ENCODE measurements at places on chromosomes 7 and 10.

DNA sequence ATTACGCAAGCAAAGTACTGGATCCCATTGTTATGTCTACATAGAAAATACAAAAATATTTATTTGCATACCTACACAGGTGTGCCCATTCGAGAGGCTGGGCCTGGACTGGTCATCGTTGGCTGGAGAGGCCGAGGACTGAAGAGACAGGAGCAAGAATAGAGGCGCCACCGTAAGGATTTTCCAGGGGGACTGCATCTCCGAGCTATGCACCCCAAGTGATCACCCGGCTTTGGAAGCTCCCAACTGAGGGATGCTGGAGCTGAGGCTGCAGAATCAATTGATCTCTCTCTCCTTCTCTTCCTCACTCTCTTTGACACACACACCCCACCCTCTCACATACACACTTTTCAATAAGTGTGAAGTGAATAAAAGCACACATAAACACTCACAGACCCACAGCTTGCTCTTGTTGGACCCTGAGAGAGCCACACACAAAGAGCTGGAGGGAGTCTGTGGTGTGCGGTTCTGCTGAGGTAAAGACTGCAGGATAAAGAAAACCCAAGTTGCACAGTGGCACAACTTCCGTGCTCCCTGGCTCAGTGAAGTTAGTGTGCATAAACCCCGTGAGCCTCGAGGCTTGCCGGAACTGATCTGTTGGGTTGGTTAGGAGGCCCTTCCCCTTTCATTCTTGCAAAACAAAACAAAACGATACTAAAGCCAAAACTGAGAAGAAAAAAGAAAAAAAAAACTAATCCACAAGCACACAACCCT lies at the start of gene AOAH:
Gene AOAH (minus strand): TSS at position 544 of the 714 bp plus-strand sequence. CDS start 346 bp downstream, at position 198.
- DNase-seq: no peak

- no peak for DNase-seq
Observed at GRCh38 chr7:7321681-7322080, 139.3 kb downstream of the C1GALT1 start.

DNA sequence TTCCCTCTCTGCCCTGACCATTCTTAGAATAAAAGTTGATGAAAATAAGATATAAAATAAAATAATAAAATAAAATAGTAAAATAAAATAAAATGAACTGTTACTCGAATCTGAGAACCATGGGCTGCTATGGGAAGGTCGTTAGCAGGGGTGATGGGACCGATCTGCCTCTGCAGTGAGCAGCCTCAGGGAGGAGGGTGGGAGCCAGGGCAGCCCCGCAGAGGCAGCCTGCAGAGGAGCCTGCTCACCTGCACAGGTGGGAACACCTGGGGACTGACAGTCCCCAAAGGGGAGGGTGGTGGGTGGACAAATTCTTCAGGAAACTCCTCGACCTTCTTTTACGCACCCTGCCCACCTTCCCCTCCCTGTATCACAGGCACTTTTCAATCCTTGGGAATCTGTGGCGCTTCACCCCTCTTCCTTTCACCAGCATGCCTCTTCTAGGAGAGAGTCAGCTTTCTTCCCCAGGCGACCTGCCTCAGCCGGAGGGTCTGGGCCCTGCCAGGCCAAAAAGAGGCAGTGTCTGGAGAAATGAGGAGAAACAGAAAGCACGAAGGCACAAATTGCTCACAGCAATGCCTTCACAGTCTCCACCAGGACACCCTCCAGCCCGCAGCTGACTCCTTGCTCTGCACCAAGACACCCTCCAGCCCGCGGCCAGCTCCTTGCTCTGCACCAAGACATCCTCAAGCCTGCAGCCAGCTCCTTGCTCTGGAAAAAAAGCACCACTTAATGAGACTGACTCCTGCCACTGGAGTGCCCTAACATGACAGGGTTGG lies 368.4 kb upstream of the SHH start:
- DNase-seq: no peak

DNA sequence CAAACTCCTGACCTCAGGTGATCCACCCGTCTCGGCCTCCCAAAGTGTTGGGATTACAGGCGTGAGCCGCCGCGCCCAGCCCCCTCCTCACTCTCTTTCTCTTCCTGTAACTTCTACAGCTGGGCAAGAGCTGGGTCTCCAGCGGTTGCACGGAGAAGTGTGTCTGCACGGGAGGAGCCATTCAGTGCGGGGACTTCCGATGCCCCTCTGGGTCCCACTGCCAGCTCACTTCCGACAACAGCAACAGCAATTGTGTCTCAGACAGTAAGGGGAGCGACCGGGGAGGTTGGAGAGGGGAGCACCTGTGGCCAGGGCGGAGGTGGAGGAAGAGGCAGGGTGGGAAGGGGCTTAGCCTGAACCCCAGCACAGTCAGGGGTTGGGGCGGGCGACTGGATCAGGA lies 41.4 kb downstream of the EPHB4 start:
- no peak for DNase-seq

- no peak for DNase-seq
Observed at GRCh38 chr7:29202651-29203069, 8.1 kb downstream of the CHN2 start.

- DNase-seq: peak; percentile 2
Observed at GRCh38 chr7:11831736-11832495, at the start of gene THSD7A. Gene THSD7A (minus strand): TSS chr7:11832198. CDS start chr7:11831946, 252 bp downstream.

GRCh38 chr10:68348265-68348741 lies 15.6 kb upstream of the PBLD start:
- no peak for DNase-seq

DNA sequence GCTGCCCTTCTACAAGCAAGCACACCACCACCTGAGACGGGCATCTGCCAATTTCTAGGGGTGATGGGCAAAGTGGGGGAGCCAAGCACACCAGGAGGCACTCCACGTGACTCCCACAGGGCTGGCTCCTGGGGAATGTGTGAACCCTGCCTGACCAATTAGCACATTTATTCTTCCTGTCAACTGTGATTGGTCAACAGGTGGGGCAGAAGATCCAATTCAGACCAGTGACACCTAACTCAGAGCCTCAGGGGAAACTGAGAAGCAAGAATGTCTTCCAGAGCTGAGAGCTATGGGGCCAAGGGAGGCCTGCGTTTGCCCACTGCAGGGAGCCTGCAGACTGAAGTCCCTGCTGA lies 15.4 kb downstream of the TMEM273 start:
- no peak for DNase-seq

DNA sequence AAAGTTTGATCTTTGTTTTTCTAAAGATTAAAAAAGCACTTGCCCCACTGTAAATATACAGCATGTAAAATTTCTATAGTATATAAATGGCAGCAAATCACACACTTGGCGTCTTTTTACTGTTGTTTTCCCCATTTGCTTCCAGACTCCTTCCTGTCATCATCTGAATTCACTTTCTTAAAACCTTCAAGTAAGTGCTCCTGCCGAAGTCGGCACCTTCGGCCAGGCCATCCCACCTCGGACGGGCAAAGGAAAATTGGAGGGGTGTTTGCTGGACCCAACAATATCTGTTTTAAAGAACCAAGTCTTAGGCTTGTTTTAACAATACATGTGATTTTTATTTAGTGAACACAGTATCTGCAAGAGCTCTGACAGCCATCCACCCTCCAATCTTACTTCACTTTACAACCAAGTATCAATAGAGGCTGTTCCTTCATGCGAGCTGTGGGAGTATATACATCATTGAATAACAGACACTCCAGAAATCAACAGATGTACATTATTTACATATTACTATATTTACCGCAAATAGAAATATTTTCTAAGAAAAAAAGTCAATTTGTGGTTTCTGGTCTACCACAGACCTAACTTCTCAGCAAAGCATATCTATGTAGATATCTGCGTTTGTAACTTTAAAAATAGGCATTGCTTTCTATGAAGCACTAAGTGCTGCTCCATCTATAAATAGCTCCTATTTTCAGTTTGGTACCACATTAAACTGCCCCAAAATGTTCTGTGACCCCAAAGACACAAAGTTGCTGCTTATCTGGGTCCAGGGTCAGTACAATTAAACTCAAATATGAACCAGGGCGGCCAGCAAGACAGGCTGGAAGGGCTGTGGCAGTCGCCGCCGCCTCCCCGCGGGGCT lies 110.7 kb downstream of the CYTH3 start:
- no peak for DNase-seq

DNA sequence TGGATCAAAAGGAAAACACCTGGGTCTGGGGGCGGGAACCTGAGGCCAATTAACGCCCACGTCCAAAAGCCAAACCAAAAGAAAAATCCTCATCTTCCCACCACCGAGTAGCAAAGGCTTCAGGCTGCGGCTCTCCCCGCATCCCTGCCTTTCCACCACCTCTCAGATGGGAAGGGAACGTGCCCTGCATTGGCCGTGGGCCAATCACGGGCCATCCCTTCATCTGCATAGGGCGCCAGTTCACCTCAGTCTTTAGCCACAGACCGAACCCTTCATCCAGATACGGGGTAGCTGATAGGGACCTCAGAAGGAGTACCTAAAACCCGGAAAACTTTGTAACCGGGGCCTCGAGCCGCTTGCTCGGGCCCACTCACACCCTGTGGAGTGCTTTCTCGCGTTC lies 626 bp downstream of the PRPF18 start:
- DNase-seq: no peak

GRCh38 chr10:111996103-111996502 lies 187.5 kb downstream of the GPAM start:
- no peak for DNase-seq

- DNase-seq: no peak
Observed at GRCh38 chr10:86756511-86757112, at the start of gene BMPR1A. Gene BMPR1A (plus strand): TSS chr10:86756619. CDS start chr10:86876019, 119,400 bp downstream.

GRCh38 chr7:101216860-101217387 lies 457 bp downstream of the PLOD3 start:
- DNase-seq: no peak

- no peak for DNase-seq
Observed at GRCh38 chr7:33286501-33286900, 157.1 kb downstream of the BBS9 start.

- no peak for DNase-seq
Observed at GRCh38 chr7:143047326-143047725, 4.8 kb upstream of the OR6V1 start.

DNA sequence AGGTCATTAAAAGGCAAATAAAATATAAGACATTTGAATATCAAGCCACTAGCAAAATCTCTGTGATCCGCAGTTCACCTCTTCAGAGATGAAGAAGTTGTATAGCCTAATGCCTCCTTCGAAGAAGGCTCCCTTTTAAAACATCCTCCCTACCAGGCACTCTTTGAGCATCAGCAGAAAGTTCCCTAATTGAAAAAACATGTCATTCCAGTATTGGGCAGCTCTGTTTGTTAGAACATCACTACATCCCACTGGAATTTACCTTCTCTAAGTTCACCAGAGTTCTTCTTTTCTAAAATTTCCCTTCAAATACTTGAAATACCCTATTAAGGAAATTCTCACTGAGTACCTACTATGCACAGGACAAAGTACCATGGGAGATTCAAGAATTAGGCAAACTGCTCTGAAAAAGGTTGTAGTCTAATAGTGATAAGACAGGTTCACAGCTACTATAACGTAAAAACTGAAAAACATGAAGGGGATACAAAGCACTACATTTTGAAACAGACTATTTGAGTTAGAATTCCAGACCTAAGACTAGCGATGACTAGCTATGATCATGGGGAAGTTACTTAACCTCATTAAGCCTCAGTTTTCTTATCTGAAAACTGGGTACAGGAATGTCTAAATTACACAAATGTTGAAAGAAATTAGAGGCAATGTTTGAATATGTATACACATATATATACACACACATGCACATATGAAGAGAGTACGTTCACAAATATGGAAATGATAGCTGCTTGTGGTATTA lies 128.7 kb downstream of the ELAPOR2 start:
- DNase-seq: no peak

DNA sequence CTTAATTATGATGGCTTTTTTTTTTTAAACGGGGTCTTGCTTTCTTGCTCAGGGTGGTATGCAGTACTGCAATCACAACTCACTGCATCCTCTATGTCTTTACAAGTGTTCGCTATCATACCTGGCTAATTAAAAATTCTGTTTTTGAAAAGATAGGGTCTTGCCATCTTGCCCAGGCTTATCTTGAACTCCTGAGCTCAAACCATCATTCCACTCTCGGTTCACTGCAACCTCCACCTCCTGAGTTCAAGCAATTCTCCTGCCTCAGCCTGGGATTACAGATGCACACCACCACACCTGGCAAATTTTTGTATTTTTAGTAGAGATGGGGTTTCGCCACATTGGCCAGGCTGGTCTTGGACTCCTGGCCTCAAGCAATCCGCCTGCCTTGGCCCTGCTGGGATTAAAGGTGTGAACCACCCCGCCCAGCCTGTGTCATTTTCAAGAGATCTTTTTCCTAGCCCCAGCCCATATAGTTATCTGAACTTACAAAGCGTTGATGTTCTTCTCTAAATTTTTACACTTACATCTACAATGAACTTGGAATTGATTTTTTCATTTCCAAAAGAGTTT lies 6.0 kb downstream of the HNRNPF start:
- no peak for DNase-seq

- DNase-seq: no peak
Observed at GRCh38 chr7:122140918-122141317, 3.1 kb downstream of the AASS start.

DNA sequence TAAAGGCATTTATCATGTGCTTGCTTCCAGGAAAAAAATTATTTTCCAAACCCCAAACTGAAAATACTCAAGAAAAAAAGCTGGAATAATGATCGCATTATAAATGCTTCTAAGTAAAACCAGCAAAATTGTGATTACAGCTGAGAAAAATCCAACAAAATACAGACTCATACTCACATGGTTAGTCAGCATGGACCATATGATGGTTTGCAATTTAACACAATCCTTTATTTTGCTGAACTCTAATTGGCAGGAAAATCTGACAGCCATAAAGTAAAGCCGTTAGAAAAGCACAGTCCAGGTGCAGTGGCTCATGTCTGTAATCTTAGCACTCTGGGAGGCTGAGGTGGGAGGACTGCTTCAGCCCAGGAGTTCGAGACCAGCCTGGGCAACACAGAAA lies 59.6 kb downstream of the BRI3 start:
- no peak for DNase-seq

- peak; percentile 71 for DNase-seq
Observed at GRCh38 chr7:77537136-77537777, at the start of gene PTPN12. Gene PTPN12 (plus strand): TSS chr7:77537295. CDS start chr7:77537547, 252 bp downstream.

DNA sequence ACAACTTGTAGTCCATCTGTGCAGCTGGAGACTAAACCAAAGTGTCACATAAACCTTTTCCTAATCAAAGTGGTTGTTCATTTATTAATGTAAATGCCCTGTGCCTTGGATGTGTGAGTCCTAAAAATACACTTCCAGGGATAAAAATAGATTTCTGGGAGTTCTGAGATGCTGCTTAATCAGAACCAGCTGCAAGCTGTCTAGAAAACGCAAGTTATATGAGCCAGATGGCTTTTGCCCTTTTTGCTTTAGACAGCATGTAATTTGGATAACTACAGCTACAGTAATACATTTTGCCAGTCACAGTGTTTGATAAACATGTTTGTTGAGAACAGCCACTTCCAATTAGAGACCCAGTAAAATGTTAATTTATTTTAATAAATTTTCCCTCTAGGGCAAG lies 185.1 kb upstream of the PRPS1L1 start:
- DNase-seq: no peak

DNA sequence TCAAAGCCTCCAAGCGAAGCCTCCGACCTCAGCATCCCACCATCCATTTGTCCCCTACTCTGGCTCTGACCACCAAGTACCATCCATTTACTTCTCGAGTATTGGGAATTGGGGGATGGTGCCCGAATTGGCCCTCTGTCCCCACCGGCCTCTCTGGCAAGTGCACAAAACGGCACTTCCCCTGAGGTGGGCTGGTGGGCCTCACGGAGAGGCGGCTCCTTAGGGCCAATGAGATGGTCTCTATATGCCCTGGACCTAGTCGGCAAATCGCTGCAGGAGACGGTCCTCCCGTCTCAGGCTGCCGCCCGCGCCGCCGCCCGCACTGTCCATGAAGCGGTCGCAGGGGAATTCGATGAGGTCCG lies 2.8 kb downstream of the TRIL start:
- no peak for DNase-seq

GRCh38 chr10:51770709-51771108 lies 71.3 kb upstream of the CSTF2T start:
- DNase-seq: no peak

All from bone marrow (tissue), 2 donors.